ENCODE measurements at places on chromosomes 7 and 10. TPM values are rescaled to one million over a fixed set of nuclear protein-coding genes. Genes with fewer than 3 reads are reported as not detected.
A peak's percentile ranks its signal among the peaks of the same experiment; 100 is the strongest.

GRCh38 chr10:22760025-22760424 lies 45.6 kb upstream of the PIP4K2A start:
- no peak for DNase-seq

GRCh38 chr7:137289101-137289500 lies 54.4 kb downstream of the PTN start:
- no peak for DNase-seq

DNA sequence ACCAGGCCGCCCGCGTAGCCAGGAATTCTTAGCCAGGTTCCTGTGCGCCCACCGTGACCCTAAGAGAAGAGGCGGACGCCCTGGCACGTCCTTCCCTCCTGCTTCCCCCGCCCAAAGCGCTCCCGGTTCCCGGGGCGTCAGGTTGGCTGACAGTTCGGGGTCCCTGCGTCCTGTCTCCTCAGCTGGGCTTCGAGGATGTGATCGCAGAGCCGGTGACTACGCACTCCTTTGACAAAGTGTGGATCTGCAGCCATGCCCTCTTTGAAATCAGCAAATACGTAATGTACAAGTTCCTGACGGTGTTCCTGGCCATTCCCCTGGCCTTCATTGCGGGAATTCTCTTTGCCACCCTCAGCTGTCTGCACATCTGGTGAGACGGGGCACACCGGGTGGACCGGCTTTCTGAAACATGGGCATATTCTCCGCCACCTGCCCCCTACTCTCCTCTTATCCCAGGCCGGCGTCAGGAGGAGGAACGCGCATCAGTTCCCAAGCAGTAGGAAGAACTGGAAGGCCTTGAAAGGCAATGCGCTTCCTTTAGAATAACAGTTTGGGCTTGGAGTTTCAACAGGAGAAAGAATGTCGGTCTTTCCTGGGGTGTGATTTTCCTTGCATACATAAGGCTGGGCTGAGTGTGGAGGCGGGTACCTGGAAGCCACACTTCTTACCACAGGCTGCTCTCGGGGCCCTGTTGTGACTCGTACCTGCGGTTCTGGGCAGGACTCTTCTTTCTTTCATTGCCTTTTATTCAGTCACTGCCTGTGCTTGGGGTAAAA lies 728 bp downstream of the CAV2 start:
- DNase-seq, result peak; percentile 78

CLRN3 gene
- total RNA-seq, result not detected

ASAH2 gene
- 3.4 TPM for total RNA-seq

SEMA4G gene
- 6.0 TPM for total RNA-seq

PDSS1 gene
- total RNA-seq, result 11.0 TPM
